Nucleus accumbens (tissue), 56 donors: ENCODE measurements at places on chromosomes 6 and 20.

DNA sequence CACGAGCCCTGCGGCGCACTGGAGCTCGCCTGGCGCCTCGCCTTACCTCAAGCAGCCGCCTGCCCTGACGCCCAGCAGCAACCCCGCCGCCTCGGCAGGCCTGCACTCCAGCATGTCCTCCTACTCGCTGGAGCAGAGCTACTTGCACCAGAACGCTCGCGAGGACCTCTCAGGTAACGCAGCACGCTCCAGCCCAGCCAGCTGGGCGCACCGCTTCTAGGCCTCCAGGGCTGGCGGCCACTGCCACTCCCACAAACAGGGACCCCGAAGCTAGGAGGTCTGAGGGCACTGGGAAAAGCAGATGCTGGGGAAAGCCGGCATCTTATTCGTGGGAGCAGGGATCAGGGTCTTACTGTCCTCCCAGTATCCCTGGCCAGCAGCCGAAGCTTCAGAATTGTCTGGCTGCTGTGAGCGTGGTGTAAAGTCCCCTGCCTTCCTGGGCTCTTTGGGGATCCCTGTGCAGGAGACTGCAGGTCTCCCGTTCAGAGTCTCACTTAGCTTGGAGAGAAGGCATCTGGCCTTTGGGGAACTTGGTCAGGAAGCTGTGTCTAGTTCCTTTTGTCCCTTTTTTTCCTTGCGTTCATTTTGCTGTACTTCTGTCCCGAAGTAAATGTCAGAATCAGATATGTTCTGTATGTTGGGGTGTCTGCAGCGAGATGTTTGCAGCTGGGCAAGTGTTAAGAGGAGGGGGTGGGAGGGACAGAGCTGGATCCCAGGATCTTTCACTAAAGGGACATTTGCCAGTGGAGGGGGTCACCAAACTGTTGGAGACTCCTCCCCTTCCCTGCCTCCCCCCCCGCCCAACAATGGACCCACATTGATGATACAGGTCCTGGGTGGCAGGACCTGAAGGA is 1.8 kb downstream of the FOXF2 start:
- no peak for DNase-seq

DNA sequence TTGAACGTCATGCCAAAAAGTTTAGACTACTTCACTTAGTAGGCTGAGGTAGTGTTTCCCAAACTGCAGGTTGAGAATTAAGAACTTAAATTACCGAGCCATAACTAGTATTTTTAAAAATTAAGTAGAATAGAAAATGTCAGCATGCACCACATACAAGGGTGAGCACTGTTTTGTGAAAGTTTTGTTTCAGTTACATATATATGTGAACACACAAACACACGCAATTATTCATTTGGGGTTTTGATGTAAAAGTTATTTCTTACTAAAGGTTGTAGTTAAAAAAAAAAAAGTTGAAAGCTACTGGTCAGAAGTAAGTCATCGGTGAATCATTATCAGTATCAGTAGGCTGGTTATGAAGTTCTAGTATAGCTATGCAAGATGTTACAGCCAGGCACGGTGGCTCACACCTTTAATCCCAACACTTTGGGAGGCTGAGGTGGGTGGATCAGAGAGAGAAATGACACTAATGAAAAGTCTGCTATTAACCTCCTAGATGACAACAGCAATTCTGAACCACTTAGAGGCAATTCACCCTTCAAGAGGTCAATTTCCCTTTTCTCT is 24.1 kb downstream of the FASTKD5 start:
- no peak for DNase-seq

- no peak for DNase-seq
Observed at GRCh38 chr20:3734111-3734843, 1.8 kb downstream of the HSPA12B start.

GRCh38 chr6:20605061-20605460 is 70.8 kb downstream of the CDKAL1 start:
- no peak for DNase-seq

DNA sequence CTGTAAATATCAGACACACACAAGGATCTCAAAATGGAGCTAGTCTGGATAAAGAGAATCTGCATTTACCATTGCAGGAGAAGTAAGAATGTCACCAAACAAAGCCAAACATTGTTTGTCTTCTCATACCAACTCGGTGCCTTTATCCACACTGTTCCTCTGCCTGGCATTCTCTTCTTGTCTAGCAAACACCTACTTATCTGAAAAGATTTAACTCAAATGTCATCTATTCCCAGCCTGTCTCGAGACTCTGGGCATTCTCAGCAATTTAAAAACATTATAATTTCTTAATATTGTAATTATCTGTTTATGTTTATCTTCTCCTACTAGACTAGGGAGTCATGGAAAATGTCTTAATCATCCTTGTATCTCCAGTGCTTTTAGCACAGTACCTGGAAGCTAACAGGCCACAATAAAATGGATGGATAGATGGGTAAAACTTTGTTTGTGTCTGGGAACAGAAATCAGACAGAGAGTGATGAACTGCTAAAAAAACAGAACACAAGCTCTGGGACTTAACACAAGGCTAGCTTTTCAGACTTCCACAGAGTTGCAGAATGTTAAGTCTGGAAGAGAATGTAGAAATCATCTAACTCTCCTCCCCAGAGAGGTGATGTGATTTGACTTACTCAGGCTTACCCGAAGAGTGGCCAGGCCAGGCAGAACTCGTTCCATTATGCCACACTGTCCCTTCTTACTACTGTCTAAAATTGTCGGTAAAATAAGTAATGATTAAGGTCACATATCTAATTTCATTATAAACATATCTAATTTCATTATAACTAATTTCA is 42.3 kb upstream of the FAM83C start:
- DNase-seq, result no peak

DNA sequence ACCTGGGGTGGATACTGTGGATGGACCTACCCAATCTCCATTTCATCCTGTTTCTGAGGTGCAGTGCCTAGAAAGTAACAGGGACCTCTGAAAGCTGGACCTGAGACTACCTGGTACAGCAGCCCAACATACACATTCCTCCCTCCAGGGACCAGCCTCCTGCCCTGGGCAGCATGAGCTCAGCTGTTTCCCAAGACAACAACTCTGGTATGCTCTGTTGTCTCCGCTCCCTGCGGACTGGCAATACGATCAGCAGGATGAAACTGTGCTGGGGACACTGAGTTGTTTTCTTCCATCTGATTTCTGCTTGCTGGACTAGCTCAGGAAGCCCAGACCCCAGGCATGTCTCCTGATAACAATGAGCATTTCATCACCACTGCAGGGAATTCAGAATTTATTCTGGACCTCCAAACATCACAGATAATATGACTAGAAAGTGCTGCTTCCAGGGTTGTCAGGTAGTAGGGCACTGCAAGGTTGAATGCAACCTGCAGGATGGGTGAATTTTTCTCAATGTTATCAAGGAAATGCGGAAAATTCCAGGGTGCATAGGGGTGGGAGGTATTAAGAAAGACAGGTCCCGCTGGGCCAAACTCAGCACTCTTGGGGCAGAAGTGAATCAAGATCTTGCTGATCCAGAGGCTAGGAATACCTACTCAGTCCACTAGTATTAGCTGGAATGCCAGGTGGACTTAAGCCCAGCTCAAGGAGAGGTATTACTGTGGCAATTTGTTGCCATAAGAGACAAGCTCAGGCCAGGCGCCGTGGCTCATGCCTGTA is 38.9 kb upstream of the SLC4A11 start:
- DNase-seq, result no peak

DNA sequence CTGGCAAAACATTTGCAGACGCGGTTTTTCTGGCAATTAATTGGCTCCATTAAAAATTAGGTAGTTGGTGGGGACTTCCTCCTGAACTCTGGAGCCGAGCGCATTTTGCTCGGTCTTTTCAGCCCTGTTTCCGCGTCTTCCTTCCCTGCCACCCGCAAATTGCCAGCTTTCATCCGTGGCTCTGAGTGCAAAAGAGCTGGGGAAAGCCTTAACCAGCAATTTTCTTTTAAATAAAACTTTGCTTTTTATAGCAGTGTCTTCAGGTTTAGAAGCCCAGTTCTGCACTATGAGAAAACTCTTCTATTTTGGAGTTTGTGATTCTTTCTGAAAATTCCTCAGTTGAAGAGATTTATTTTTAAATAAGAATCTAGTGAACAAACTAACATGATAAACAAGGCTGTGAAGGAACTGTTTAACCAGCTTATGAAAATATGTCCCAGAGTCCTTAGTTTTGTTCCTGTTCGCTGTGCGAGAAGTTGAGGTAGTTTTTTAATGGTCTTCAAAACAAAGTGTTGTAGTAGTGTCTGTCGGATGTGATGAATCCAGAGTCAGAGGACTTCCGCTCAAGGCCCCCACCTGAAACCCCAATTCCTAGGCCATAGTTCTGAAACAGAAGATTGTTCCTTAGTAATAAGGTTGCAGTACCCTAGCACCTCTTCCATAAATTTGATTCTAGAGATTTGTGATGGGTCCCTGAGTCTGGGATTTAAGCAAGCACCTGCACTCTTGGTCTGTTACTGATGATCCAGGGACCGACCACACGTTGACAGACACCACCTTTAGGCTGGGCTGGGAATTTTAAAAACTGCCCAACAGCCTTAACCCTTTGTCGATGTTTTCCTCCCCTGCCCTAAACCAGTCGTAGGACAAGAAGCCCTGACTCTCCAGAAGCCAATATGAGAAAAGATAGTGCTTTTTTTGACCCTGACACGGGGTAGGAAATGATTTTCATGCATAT is 950 bp downstream of the KCTD20 start:
- no peak for DNase-seq

GRCh38 chr6:56385981-56386593 is 138.7 kb upstream of the COL21A1 start:
- DNase-seq, result no peak

DNA sequence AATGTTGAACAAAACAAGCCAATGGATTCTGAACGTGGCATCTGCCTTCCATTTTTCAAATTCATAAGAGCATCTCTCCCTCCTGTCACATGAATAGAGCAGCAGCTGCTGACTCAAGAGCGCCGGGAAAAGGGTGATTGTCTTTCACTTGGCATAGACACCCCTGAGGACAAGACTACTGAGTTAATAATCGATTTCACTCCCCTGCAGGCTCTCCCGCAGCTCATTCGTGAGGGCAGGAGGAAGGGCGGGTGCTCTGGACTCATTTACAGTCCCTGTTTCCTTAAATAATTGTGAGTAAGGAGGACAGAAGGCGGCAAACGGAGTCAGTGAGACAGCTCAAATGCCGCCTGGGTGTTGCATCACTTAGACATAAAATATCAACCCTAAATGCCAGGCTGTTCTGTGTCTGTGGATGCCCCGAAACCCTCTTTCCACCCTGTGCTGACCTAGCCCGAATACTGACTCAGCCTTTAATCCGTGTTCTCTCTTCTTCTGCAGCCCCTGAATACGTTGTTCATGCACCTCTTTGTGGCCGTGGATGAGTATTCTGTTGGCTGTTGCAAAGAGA is 21.6 kb downstream of the CFAP61 start:
- DNase-seq, result no peak

- no peak for DNase-seq
Observed at GRCh38 chr6:56499095-56499494, 143.6 kb downstream of the DST start.

DNA sequence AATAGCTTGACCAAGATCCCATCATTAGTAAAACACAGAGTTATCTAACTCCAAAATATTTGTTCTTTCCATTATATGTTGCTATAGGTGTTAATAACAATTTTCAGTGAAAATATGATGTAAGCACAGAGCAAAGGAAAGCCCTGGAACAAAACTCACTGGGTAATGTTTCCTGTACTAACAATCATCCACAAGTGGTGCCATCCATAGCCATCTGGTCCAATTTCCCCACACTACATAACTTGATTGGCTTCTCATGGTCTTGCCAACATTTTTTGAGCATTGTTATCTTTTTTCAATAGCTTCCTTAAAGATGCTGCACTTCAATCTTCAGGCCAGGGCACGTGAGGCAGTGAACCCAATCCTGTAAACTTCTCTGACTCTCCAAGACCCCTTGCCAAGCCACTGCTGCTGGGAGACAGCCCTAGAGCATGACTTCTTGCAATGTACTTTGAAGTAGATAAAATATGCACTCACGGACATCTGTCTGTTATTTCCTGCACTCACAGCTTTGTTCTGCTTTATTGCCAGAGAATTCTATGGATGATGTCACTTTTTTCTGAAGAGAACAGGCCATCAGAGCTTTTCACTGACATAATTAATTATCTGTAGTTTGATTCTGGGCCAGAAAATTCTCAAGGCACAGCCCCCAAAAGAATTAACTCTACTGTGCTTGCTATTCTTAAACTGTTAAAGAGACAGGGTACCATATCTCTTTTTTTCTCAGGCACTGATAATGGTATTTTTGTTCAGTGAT is 97.5 kb upstream of the TMEM30A start:
- DNase-seq, result no peak

DNA sequence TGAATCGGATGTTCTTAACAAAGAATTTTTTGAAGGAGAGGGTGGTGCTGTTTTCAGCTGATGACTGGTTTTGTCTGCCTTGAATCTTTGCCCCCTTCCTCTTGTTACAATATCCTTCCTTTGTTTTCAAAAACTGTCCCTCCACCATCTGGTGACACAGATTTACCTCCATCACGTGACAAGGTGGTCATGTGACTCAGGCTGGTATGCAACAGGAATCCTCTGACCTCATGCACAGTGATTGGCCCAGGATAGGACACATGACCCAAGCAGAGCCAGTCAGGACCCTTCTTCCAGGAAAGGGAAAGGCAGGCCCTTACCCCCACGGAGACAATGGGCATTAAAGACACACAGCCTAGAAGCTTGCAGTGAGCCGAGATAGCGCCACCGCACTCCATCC is 84.7 kb upstream of the MC3R start:
- DNase-seq, result no peak

DNA sequence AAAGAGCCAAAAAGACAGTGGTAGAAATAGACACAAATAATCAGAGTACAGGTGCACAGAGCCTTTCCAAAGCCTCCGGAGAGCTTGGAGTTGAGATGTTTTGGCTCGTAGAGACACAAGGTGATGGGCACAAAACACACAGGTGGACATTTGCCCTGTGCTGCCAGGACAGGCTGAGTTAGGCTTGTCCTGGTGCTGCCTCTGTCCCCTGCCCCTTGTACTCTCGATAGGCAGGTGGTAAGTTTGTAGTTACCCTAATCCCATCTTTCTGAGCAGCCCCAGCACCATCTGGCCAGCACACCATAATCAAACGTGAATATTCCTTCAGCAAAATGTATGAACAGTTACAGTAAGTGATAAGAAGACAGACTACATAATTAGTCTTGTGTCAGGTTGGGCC is 95.5 kb downstream of the FOXC1 start:
- DNase-seq, result no peak

- DNase-seq, result no peak
Observed at GRCh38 chr6:75941509-75941908, 131.0 kb downstream of the IMPG1 start.

DNA sequence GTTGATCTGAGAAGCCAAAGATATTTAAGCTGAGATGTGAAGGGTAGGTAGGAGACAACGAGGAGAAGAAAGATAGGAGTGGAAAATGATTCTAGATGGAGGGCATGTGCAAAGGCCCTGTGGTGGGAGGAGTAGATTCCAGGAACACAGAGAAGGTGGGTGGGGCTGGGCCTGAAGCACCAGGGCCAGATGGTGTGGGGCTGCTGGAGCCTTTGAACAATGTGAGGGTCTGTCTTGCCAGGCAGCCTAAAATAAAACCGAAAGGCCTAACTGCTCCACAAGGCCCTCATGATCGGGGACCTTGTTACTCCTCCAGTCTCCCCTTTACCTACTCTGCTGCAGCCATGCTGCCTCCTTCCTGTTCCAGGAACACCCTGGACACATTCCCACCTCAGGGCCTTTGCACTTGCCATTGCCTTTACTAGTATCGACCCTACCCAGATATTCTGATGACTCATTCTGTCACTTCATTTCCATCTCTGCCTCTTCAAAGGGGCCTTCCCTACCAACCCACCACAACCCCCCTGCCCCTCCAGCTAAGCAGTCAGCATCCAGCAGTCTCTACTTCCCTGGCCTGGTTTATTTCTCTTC is 20.0 kb downstream of the FAM110A start:
- no peak for DNase-seq

GRCh38 chr6:42281570-42281969 is 63.9 kb upstream of the MRPS10 start:
- no peak for DNase-seq
